ENCODE measurements at places on chromosomes 6 and 20.

DNA sequence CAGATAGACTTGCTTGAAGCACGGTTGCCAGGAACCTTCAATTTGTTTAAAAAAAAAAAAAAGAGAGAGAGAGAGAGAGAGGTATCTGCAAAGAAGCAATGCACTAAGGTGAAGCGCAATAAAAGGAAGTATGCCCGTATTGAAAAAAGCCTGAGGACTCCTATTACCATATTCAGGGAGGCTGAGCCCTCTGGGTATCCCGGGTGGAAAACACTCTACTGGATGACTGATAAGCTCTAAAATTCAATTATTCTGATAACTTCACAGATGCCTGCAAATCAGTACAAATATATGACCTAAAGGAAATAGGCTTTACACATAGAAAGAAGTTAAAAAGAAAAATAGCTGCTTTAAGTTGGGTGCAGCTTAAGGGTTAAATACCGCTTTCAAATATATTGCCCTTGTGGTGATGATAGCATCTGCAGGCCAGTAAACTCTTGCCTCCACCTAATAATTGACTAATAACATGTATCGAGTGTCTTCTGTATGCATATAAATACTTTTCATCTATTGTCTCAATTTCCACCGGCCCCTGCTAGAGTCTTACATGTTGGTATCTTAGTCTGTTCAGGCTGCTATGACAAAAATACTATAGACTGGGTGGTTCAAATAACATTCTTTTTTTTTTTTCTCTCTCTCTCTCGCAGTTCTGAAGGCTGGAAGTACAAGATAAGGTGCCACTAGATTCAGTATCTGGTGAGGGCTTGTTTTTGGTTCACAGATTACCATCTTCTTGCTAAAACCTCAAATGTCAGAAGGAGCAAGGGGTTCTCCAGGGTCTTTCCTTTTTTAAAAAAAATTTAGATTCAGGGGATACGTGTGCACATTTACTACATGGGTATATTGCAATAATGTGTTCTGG, 187.4 kb upstream of the JARID2 start:
- DNase-seq: no peak

DNA sequence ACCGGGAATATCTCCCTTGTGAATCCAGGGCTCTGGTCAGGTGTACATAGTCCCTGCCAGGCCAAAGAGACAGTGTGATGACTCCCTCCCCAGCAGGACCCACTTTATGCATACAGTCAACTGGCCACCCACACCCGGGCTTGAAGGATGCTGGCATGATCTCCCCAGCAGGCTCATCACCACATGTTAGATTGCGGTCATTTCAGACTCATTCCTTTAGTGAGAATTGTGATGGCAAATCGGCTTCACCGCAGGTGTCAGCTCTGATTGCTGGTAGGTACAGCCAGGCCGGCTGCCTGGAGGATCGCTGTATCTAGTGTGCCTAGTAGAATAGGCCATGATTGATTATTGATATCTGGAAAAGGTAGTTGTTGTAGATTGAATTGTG, 24.5 kb downstream of the CD83 start:
- DNase-seq: no peak

GRCh38 chr6:149166336-149166735, 151.2 kb upstream of the TAB2 start:
- no peak for DNase-seq

DNA sequence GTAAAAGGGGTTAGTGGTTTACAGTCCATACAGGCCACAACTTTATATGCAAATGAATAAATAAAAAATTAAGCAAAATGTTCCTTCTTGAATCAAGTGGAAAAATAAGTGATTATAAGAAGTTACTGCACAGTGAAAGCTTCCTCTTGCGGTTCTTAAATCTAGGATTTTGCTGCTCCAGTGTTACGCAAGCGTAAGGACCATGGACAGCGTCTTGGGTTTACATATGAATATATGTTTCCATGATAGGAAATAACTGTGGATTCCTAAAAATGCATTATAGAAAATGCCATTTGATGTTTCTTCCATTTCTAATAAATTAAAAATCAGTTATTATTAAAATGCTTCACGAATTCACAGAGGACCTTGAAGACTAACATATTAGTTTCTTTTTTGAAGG, 176.6 kb upstream of the POU3F2 start:
- no peak for DNase-seq

GRCh38 chr6:138418118-138418742, 14.2 kb downstream of the HEBP2 start:
- DNase-seq: no peak

Data from NCI-H1694 (cell line).